Glutamatergic neuron (in vitro differentiated cells): ENCODE measurements at places on chromosomes 13 and 19. TPM values are rescaled to one million over a fixed set of nuclear protein-coding genes. Genes with fewer than 3 reads are reported as not detected.

Gene CRB3
- not detected for total RNA-seq

Gene PEPD
- 93.3 TPM for total RNA-seq

Gene ZNF442
- total RNA-seq: 1.2 TPM

Gene IPO5
- 122 TPM for total RNA-seq

Gene KLHL26
- total RNA-seq: 12.0 TPM

Gene ANKLE1
- total RNA-seq: 9.3 TPM

Gene IGSF23
- not detected for total RNA-seq

Gene TUBA3C
- not detected for total RNA-seq

Gene PTPRH
- 7.4 TPM for total RNA-seq

Gene FAM216B
- not detected for total RNA-seq

Gene ZNF699
- 9.7 TPM for total RNA-seq

Gene C1QTNF9B
- total RNA-seq: not detected
